ENCODE measurements at places on chromosomes 3 and 15.

GRCh38 chr3:95586754-95587153, 1227.6 kb upstream of the EPHA6 start:
- DNase-seq, result no peak

DNA sequence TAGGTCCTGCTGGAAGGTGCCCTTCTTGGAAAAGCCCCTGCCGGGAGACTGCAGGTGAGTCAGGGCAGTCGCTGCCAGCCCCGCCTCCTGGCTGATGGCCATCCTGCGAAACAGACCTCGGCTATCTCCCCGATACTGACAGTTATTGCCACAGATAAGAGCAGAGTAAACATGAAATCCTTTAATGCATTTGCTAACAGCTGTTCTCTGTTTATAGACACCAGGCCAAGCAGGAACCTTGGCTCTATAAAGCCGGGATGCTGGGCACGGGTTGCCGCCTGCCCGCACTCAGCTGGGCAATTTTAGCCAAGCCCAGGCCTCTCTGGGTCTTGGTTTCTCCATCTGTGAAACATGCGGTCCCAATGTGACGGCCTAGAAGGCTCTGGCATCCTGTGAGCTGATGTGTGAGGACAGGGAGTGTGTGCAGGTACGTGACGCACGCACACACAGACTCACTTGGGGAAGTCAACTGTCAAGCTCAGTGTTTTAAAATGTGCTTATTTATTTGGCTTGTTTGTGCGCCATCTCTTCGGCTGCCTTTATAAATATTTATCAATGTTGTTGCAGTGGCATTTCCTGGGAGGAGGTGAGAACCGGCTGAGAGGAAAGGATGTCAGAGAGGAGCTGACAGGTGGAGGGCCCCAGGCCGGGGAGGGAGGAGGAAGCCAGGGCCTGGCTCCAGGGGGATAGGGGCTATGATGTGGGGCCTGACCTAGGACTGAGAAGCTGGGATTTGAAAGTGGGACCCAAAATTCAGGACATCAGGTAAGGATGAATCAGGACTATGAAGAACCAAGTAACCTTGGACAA, 50.8 kb upstream of the PRR23E start:
- no peak for DNase-seq

- DNase-seq, result no peak
These were observed 313.9 kb upstream of the NR2E3 start for GRCh38 chr15:71496336-71496955.

- no peak for DNase-seq
These were observed 17.7 kb downstream of the ACVR2B start for GRCh38 chr3:38471260-38471857.

- no peak for DNase-seq
These were observed 213.9 kb upstream of the UMPS start for GRCh38 chr3:124516333-124516732.

DNA sequence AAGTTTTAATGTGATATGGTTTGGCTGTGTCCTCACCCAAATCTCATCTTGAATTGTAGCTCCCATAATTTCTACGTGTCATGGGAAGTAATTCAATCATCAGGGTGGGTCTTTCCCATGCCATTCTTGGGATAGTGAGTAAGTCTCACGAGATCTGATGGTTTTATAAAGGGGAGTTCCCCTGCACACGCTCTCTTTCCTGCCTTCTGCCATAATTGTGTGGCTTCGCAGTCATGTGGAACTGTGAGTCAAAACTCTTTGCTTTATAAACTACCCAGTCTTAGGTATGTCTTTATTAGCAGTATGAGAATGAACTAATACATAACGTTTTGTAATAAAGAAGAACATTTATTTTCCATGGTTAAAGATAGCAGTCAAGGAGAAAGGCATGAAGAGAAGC, 39.2 kb upstream of the GOLIM4 start:
- DNase-seq, result no peak

GRCh38 chr15:81087066-81087465, 47.0 kb upstream of the CFAP161 start:
- no peak for DNase-seq

DNA sequence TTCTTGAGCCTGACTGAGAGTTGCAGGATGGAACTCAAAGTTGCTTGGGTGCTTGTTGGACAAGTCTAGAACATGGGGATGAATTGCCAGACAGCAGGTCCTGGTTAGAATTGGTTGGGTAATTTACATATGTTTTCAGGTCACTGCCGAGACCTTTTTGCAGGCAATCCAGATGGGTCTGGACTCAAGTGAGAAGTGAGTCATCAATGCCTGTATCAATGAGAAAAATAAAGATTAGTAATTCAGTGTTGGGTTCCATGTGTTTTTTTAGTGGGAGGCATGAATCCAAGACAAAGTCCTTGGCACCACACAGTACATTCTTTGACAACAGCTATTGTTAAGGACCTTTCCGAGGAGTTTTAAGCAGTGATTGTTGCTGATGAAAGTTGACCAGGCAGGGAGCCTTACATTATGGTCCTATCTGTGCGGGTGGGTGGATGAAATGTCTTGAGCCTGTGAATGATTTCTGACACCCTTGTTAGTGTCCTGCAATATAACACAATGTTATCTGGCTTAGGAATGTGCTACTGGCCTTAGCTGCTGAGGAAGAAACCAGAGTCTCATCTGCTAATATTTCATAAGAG, 77.7 kb downstream of the CRYGS start:
- DNase-seq, result no peak

DNA sequence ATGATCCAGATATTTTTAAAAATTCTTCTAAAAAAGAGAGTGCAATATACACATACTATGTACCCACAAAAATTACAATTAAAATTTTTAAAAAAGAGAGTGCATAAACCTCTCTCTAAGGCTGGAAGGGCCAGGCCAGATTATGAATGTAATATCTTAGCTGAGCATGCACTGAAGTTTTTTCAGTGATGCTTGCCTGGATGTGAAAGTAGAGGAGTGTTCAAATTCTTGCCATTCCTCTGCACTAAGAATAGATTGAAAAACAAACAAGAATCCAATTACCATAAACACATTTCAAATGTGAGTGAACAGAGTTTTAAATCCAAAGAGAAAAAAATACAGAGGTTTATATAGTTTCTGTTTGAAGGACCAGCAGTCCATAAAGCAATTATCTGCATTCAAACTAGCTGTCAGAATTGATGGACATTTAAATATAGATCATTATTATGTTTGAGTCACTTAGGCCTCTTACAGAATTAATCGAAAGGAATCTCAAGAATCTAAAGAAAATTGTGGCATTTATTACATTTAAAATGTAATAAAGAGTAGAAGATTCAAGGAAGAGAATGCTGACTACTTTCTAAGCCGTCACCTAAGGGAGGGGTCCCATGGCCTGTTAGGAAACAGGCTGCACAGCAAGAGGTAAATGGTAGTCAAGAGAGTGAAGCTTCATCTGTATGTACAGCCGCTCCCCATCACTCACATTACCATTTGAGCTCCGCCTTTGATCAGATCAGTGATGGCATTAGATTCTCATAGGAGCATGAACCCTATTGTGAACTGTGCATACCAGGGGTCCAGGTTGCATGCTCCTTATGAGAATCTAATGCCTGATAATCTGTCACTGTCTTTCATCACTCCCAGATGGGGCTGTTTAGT, 159.3 kb upstream of the MDFIC2 start:
- no peak for DNase-seq

DNA sequence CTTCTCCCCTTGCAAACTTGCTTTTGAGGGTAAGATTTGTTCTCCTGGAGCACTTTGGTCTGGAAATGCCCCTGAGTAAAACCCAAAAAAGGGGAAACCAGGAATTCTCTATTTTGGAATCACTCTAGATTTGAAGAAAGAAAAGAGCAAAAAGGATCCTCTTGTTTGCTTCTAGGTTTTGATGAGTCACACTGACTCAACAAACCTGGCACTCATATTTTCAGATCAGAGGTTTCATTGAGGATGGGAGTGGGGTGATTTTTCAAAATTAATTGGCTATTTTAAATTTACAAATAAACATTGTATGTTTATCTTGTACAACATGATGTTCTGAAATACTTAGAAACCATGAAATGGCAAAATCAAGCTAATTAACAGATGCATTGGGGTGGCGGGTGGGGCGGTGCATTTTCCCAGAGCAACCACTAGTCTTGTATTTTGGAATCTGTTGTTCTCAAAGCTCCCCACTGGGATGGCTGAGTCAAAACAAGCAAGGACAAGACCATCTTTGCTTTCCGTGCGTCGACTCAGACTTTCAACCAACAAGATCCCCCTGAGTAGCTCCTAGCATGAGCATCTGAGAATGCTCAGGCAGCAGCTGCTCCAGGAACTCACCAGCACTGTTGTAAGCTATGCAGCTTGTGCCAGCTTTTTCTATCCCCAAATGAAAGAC, 451.4 kb downstream of the WDR72 start:
- no peak for DNase-seq

DNA sequence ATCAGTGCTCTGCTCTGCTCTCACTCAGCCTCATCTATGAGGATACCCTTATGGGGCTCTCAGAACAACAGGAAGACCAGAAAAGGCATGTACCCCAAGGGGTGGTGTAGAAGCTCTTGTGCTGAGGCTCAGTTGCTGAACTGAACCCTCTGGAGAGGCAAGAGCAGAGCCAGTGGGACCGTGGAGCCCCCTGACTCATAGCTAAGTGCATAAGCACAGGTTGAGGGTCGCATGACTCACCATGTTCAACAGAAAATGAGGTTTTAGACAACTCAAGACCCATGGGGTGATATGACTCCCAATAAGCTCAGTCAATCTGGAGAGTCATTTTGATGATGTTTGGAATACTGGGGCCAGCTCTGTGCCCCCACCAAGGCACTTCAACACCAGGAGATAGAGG, 37.3 kb downstream of the CRYGS start:
- no peak for DNase-seq

- no peak for DNase-seq
These were observed 91.9 kb downstream of the IMPG2 start for GRCh38 chr3:101228441-101228840.

GRCh38 chr15:37112971-37113670, 12.8 kb upstream of the MEIS2 start:
- no peak for DNase-seq

DNA sequence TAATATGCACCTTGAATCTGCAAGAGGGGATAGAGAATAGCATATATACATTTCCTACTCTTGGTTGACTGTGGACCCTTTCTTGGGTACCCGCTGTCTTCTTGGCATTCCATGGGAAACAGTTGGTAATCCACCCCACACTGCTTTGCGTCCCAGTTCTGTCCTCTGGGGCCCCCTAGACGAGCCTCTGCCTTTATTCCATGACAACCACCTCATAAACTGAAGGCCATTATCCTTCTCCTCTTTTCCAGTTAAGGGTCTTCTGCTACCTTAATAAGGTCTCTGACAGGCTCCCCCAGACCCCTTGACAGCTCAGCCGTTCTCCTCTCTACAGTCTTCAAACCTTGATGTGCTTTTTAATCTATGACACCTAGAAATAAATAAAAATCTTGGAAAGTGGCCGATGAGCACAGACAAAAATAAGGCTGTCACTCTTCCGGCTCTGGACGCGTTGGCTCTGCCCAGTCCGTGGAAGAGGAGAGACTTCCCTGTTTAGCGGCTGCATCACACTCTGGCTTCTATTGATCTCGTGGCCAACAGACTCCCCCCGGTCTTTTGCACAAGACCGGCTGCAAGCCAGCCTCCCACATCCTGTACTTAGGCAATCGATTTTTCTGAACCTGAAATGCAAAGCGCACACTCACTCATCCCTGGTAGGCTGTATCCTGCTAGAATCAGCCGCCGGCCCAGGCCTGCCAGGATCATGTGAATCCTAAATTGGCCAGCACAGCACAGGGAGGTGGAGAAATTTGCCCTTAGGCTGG, 251.0 kb upstream of the TLE3 start:
- DNase-seq, result no peak

DNA sequence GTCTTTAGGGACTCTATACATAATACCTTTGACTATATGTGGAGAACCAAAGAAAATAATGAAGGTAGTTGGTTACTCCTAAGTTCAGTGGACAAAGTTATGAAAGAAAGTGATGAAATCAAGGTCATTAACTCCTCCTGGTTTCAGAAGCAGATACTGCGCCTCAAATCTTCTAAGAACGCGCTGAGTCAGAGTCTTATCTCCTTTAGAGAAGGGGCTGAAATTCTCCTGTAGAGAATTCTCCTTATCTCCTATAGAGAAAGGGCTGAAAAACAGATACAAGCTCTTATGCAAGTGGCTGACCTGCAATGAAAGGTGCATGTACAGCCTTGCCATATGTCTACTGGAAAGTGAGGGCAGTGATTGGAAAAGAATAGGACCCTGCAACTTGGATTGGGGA, 824.2 kb downstream of the NSUN3 start:
- DNase-seq, result no peak

GRCh38 chr3:197718891-197719290, 17.8 kb downstream of the RUBCN start:
- DNase-seq, result no peak
